ENCODE measurements at places on chromosomes 7 and 10.

- DNase-seq: no peak
Observed at GRCh38 chr10:7756360-7756992, 31.3 kb downstream of the KIN start.

GRCh38 chr7:150852371-150852905 lies at the start of gene AOC1:
AOC1 (plus strand) TSS chr7:150852517; CDS start chr7:150856471, 3,954 bp downstream.
- DNase-seq: no peak

- DNase-seq: no peak
Observed at GRCh38 chr10:59968705-59969104, 62.3 kb upstream of the CCDC6 start.

- DNase-seq: no peak
Observed at GRCh38 chr7:111508387-111508786, 53.9 kb downstream of the IMMP2L start.

DNA sequence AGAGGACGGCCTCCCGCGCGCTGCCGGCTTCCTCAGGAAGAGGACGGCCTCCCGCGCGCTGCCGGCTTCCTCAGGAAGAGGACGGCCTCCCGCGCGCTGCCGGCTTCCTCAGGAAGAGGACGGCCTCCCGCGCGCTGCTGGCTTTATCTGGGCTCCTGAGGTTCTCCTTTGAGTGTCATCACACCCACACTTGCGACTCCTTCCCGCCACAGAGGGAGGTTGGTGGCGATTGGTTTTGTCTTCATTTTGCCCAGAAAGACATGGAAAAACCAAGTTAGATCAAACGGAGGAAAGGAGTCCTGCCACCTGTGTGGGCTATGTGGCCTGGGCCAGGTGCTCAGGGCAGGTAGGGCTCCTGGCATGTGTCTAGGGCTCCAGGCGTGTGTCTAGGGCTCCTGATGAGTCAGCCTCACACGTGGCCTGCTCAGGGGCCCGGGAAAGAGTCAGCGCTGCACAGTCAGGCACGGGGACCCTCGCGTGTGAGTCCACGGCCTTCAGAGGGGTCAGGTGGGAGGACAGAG lies 138.0 kb downstream of the VIPR2 start:
- DNase-seq: no peak

DNA sequence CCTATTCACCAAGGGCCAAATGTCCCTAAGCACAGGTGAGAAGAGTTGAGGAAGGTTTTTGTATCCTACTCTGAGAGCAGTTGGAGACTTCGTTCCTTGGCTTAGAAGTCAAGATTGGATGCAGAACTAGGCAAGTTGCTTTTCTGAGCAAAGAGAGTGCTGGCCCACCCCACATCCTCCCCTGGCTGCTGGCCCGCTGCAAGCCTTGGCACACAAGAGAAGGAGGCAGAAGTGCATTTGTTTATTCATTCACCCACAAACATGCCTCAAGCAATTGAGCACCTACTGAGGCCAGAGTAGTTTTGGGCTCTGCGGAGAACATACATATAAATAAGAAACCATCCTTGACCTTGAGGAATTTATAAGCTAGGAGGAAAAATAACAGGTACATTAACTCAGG lies 318.9 kb downstream of the KCNMA1 start:
- no peak for DNase-seq

- DNase-seq: peak; percentile 74
Observed at GRCh38 chr7:137903382-137904169, 56.8 kb upstream of the DGKI start.

DNA sequence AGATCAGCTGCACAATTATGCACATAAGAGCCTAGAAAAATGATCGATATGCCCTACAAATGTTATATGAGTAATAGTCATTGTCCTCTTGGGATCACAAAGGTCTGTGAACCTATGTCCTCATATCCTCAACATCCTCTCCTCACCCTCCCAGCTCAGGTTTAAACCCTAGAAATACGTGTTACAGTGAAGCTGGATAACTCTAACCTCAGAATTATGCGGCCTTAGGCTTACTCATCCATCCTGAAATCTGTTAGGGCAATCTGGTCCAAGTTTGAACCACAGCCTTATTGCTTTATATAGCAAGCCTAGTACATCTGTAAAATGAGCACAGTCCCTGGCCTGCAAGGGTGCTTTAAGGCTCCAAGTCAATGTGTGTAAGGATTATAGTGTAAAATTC lies 84.2 kb upstream of the FRMD4A start:
- no peak for DNase-seq

- peak; percentile 6 for DNase-seq
Observed at GRCh38 chr7:122219253-122219865, 75.3 kb upstream of the AASS start.

DNA sequence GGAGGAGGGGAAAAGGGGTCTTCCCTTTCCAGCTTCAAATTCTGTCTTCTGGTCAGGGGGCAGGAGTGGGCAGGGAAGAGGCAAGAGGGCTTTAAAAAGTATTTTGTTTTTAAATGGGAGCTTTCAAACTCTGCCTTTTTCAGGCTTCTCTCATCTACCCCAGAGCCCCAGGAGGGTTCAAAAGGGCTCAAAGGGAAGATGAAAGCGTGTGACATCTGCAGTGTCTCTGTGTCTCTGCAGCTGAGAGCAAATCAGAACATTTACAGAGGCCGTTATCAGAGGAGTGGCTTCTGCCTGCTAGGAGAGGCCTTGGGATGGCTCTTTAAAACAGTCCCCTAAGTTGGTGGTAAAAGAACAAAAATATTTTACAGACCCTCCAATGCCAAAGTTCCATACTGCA lies 30.3 kb downstream of the TRIM8 start:
- DNase-seq: no peak

DNA sequence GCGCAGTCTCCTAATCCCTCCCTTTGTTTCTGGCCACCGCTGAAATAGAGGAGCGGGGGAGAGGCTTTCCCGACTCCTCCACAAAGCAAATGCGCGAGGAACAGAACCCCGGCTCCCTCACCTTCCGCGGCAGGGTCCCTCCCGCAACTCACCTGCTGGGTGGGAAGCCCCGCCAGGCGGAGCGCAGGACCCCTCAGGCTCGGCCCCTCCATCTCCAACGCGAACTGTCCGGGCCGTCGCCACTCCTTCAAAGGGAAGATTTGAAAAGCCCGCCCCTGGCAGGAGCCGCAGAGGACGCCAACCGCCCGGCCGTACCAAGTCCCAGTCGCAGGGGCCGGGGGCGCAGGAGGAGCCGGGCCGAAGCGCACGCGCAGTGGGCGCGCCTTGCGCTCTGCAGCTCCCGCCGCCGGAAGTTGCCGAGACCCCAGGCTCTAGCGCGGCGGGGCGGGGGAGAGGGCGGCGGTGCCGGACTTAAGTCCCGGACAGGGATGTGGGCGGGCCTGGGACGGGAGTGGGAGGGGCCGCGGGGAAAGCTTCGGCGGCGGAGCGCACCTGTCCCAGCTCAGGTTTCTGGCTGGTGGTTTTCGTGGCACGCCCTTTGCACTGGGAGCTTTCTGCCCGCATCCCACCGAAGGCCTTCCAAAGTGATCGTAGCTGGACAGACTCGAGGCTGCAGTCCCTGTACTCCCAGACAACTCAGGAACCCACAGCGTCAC lies at the start of gene RTKN2:
Gene RTKN2, minus strand, starts transcription at position 446 of the 716 bp plus-strand sequence. Its CDS starts 234 bp downstream, at position 212.
- peak; percentile 78 for DNase-seq

GRCh38 chr7:27179030-27179429 lies 4.9 kb upstream of the HOXA10 start:
- DNase-seq: no peak

GRCh38 chr10:114350751-114351150 lies 53.6 kb downstream of the AFAP1L2 start:
- no peak for DNase-seq

DNA sequence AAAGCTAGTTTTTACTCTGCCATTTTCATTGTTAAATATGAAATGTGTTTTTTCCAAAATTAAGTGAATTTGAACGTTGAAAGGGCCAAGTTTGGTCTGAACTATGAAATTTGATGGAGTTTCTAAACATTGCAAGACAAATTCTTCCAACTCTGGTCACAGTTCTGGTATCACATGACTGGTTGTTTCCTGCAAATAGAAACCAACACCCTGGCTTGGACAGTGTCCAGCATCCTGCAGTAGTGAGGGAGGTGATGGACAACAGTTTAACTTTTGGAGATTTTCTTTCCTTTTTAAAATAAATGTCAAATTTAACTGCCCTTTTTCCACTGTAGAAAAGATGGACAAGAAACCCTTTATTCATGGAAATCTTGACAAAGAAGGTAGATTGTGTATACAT lies 54.8 kb upstream of the AGBL3 start:
- no peak for DNase-seq

DNA sequence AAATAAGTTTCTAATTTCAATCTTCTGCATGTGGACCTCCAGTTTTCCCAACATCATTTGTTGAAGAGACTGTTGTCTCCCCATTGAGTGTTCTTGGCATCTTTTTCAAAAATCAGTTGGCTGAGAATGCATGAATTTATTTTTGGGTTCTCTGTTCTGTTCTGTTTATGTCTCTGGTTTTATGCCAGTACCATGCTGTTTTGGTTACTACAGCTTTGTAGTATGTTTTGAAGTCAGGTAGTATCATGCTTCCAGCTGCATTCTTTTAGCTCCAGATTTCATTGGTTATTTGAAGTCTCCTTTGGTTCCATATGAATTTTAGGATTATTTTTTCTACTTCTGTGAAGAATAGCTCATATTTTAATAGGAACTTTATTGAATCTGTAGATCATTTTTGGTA lies 21.2 kb upstream of the SFTPD start:
- no peak for DNase-seq

- no peak for DNase-seq
Observed at GRCh38 chr7:68279827-68280400, 1283.3 kb downstream of the TYW1 start.

GRCh38 chr7:86931439-86931838 lies 128.0 kb downstream of the ELAPOR2 start:
- DNase-seq: no peak

DNA sequence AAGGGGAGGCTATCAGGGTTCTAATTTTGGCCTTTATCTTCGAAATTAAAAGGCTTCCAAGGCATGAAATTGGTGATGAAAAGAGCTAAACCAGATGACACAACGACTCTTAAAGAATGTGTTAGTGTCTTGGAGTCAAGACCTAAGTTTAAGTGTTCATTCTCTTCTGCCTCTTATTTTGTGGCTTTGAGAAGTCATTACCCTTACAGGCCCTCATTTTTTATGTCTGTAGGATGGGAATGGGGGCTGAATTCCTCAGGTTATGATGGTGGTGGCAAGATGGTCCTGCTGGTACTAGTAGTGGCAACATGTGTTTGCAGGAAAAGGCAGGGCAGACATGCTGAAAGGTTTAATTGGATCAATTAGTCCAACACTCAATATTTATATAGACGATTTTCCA lies 15.4 kb downstream of the TAS2R60 start:
- no peak for DNase-seq

DNA sequence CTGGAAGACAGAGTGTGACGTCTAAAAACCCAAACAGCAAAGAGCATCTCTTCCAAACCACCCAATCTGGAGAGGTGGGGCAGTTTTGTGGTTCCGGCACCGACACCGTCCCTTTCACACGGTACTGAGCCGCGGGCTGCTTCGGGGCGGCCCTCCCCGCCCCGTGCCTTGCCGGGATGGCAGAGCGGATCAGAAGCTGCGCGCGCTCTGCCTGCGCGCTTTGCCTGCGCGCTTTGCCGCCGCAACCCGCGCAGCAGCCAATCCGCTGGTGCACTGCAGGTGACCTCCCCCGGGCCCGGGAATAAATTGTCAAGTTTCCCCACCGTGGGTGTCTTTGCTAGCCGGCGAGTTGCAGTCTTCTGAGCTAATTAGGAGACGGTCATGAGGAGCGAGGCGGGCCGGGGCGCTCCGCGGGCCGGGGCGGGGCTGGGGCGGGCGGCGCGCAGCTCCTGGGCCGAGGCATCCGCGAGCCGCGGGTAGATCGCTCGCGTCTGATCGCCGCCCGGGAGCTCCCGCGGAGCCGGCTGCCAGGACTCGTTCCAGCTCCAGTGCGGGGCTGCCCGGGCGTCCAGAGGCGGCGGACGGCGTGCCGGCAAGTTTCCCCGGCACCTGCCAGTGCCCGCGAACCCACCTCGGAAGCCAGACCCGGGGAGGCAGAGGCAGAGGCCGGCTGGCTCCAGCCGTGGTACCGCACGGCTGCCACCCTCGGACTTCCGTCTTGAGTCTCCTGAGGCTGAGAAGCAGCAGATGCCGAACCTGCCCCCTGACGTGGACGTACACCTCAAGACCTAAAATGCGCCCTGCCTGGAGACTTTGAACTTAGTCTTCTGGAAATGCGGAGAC lies 536.0 kb upstream of the GALNT17 start:
- DNase-seq: no peak

GRCh38 chr10:124530215-124530665 lies 68.6 kb downstream of the LHPP start:
- DNase-seq: peak; percentile 84

DNA sequence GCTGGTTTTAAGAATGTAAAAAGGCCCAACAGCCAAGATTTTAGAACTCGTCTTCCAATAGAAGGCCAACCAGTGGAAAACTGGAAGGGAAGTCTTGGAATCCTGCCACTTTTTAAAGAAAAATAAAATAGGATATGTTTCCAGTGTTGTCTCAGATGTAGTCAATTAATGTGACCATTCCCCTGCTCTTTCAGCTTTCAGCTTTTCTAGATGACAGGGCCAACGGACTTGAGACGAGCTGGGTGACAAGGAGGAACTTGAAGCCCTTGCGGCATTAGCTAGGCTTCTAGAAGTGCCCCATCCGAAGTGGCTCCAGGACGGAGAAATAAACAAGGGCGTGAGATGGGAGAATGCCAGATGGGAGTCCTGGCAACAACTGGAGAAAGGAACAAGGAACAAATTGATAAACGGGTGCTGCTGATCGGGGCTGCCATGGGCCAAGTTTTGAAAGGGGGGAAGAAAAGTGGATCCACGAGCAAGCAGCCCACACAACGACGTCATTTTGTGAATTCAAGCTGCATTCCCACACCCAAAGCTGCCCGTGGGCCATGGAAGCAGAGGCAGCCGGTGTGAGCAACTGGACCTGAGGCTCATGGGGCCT lies 42.3 kb downstream of the CTBP2 start:
- DNase-seq: peak; percentile 70
